ENCODE measurements at places on chromosomes 2 and 18. TPM values are rescaled to one million over a fixed set of nuclear protein-coding genes. Genes with fewer than 3 reads are reported as not detected.

The CD8B gene
- not detected for total RNA-seq

The MC2R gene
- total RNA-seq: not detected

The C2orf78 gene
- 0.07 TPM for total RNA-seq

The LYPD6 gene
- total RNA-seq: not detected

The GAREM2 gene
- 7.9 TPM for total RNA-seq

The CNTNAP5 gene
- total RNA-seq: not detected

The EN1 gene
- total RNA-seq: not detected

The IL1F10 gene
- total RNA-seq: not detected

The ZNF638 gene
- 90.2 TPM for total RNA-seq

The FAM237A gene
- not detected for total RNA-seq

The HSBP1L1 gene
- total RNA-seq: 6.8 TPM

The HOXD3 gene
- total RNA-seq: not detected

The RNF125 gene
- 32.6 TPM for total RNA-seq

The NEURL3 gene
- 1.2 TPM for total RNA-seq

The EVX2 gene
- not detected for total RNA-seq

The CTDSP1 gene
- 103 TPM for total RNA-seq

The CRACDL gene
- total RNA-seq: 0.12 TPM

The DSG1 gene
- not detected for total RNA-seq

The TNFRSF11A gene
- 16.4 TPM for total RNA-seq

The CFAP221 gene
- not detected for total RNA-seq

The RUFY4 gene
- 1.8 TPM for total RNA-seq

The DES gene
- not detected for total RNA-seq

The GALNT13 gene
- 0.19 TPM for total RNA-seq

The NCKAP5 gene
- total RNA-seq: not detected

The PDE11A gene
- not detected for total RNA-seq

The MYOM1 gene
- total RNA-seq: 0.75 TPM

The ANKRD62 gene
- total RNA-seq: not detected

The LCT gene
- 0.31 TPM for total RNA-seq

The GATA6 gene
- total RNA-seq: not detected

The DNAJC27 gene
- total RNA-seq: 6.9 TPM

The TRIM43B gene
- not detected for total RNA-seq

The ARMC9 gene
- total RNA-seq: 6.4 TPM

The MSTN gene
- not detected for total RNA-seq

The OXER1 gene
- 0.19 TPM for total RNA-seq

The RAB17 gene
- not detected for total RNA-seq

The DUSP11 gene
- total RNA-seq: 39.5 TPM

The CRYGC gene
- not detected for total RNA-seq

The KCMF1 gene
- total RNA-seq: 98.1 TPM

The ACKR3 gene
- total RNA-seq: 0.58 TPM

The TTC27 gene
- 40.8 TPM for total RNA-seq

The IL37 gene
- not detected for total RNA-seq

The RBMS1 gene
- 35.2 TPM for total RNA-seq

The EHD3 gene
- total RNA-seq: 1.5 TPM

The GYPC gene
- total RNA-seq: 120 TPM

The IWS1 gene
- total RNA-seq: 57.6 TPM

Data from activated CD4-positive, alpha-beta T cell treated with anti-CD3 and anti-CD28 coated beads, Interleukin-2, amount 10 ng/mL, durations not matched to agents 24 days and 14 days (primary cell).